T47D (cell line): ENCODE measurements at places on chromosomes 7 and 10.

- peak; percentile 4 for DNase-seq
Observed at GRCh38 chr10:114905450-114905849, 32.5 kb upstream of the TRUB1 start.

- no peak for DNase-seq
Observed at GRCh38 chr10:84945791-84946190, 617.4 kb downstream of the CCSER2 start.

DNA sequence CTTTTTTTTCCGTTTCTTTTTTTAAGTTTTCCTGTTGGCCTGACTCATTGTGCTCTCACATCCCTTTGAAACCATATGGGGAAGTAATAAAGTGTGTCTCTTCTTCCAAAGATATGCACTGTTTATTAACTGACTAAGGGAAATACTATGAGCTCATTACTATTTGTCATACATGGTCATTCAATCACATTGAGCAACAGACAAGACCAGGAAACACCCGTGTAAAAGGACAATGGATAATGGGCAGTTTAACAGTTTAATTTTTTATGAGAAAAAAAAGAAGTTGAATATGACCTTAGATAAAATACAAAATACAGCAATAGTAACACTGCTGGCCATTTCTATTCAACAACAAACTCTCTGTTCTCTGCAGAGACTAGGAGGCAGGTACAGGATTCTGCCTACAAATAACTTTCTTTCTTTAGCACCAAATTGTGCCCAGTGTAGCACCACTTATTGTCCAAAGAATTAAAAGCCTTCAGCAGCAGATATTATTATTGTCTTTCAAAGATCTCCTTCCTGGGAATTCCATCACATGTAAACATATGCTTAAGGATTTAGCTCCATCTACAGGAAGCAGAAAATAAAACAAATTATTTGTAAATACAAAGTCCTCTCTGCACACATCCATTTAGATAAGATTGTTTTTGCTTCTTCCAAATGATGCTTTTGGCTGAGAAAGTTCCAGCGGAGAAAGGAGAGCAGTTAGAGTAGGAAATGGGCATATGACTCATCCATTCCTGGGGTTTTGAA is 55.0 kb upstream of the AKR1E2 start:
- peak; percentile 65 for DNase-seq

DNA sequence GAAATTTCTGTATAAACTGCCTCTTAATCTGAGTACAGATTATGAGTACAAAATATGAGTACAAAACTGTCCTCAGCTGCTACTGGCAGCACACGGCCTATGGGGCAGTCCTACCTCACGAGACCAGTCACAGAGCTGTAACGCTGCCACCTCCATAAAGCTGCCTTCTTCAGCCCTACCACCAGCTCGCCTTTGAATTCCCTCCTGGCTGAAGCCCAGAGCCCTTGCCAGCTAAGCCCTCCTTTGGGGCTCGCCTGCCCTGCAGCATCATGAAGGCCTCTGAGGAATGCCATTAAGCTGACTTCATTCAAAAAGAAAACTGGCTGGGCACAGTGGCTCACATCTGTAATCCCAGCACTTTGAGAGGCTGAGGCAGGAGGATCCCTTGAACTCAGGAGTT is 180.0 kb upstream of the SH2B2 start:
- DNase-seq, result no peak

- DNase-seq, result no peak
Observed at GRCh38 chr10:35933940-35934641, 292.0 kb upstream of the FZD8 start.

GRCh38 chr7:32039000-32039756 is 31.0 kb downstream of the PDE1C start:
- no peak for DNase-seq

DNA sequence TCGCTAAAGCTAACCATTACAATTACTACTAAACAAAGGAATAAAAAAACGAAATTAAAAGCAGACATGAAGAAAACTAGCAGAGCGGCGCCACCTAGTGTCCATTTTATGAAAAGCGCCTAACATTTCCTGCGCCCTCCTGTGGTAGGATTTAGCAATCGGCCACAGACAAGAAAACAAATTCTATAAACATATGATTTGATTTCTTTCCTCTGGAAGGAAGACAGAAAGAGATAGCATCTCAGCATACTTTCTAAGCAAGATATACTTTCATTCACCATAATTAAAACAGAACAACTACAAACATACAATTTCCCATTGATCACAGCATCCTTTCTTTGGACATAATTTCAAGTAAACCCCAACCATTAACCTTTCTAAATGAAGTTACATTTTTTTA is 337.7 kb upstream of the NPVF start:
- peak; percentile 82 for DNase-seq

DNA sequence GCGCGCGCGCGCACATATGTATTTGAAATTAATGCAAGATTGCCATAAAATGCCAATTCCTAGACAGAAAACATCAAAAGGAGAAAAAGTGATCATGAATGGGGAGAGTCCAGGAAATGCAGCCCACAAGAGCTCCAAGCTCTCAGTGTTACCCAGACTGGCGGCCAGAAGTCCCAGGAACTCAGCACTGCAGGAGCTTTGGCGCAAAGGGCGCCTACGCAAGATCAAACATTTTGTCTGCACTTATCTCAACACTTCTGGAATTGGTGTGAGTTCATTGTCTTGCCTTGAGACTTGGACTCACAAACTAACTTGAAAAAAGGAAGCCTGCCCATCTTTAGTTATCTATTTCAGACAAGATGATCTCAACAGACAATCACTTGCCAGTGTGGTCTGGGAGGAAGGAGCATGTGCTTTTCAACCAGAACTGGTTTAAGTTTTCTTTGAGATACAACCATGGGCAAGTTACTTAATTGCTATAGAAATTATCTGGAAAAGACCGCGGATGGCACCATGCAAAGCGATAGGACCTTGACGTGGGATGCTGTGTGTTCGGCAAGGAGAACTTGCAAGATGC is 77.2 kb downstream of the KIAA1549 start:
- DNase-seq, result no peak
